ENCODE measurements at places on chromosomes 13 and 19.

GRCh38 chr13:66888698-66889097 lies 341.4 kb downstream of the PCDH9 start:
- no peak for DNase-seq

DNA sequence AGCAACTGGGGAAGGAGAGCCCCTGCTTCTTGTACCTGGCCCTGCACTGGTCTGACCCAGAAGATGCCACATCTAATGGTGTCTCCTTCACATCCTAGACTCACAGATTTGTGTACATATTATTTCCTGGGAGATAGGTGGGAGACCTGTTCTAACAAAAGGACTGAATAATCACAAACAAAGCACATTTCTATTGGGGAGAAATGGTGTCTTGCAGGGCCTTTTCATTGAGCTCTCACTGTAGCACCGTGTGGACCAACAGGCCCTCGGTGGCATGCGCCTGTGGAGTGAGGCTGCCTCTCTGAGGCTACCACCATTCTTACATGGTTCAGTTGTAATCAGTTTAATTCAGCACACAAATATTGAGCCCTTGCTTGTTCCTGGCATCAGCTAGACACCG lies 989 bp upstream of the SACS start:
- DNase-seq = no peak

DNA sequence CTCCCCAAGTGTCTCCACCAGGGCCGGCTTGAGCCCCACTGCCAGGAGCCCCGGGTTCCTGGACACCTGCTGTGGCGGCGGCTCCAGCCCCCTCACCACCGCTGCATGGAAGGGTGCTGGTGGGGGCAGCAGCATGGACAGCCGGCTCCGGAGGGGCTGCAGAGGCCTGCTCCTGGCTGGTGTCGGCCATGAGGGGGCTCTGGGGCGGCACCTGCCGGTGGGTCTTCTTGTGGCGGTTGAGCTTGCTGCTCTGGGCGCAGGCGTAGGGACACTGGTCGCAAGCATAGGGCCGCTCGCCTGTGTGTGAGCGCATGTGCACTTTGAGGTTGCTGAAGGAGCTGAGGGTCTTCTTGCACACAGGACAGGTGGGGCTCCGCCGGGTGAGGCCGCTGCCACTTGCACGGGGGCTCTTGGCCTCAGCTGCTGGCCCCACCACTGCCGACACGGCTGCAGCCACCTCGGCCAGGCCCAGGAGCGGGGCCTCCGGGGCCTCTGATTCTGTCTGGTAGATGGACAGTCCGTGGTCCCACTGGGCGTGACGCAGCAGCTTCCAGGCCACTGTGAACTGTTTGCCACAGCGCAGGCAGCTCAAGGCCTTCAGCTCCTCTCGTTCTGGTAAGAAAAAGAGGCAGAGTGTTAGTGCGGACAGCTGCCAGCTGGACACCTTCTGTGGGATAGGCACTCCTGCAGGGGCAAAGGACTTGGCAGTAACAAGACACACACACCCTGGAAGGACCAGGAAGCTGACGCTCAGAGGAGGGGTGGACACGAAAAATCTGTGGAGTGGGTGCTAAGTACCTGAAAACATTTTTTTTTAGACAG lies 4.1 kb downstream of the ZNF296 start:
- no peak for DNase-seq

DNA sequence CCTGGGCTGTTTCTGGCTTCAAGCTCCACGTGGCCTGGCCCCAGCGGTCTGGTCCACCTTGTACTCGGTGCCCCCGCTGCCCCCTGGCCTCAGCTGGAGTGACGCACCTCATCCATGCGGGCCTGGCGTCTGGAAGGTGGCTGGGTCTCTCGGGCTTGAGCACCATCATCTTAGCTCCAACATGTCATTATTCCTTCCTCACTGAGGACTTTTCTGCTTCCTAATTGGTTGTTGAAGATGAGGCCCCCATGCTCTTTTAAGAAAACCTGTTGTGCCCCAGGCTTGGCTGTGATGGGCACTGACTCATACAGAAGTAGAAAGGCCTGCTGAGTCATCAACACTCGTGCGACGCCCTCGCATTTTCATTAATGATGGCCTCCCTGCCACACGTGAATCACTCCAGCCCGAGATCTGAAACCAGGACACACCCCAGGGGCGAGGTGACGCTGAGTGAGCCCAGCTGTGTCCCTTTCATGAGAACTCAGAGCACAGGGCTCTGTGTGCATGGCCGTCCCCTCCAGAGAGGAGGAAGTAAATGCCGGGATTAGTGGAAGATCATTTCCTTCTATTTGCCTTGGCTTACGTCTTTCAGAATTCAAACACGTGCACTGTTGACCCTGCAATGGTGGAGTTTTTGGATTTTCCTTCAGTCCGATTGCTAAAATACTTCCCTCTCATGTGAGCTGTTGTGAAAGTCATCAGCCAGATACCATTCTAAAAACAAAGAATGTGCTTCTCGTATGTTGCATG lies 14.0 kb upstream of the GJA3 start:
- DNase-seq = peak; percentile 42

DNA sequence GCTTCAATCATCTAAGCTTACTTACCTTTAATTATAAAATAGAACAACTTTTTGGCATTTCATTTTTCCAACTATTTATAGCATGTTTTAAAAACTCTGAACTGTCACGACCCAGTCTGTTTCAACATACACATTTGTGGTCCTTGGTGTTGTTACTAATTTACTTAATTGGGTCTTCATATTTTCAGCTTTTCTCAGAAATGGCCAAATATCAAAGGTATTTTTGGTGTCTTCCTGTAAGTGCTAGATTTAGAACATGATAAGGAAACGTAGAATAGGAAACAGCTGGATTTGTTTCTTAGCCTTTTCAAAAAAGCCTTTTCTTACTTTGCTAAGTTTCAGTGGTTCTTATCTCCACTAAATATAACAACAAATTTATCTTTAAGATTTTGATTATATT lies 11.4 kb downstream of the LPAR6 start:
- no peak for DNase-seq

- no peak for DNase-seq
These were observed 33.7 kb upstream of the ZNF724 start for GRCh38 chr19:23283925-23284324.

- no peak for DNase-seq
These were observed 15.0 kb upstream of the SLC35E1 start for GRCh38 chr19:16586991-16587832.

DNA sequence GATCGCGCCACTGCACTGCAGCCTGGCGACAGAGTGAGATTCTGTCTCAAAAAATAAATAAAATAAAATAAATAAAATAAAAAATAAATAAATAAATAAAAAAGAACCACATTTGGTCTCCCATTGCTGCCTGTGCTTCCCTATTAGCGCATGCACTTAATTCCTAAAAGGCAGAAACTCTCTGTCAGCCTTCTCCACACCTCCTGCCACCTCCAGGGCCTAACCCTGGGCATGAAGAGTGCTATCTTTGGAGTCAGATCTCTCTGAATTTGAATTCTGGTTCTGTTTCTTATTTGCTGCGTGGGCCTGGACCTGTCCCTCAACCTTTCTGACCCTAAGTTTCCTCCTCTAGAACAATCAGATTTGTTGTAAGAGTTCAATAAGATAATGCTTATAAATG lies 11.3 kb downstream of the NCAN start:
- DNase-seq = no peak

- DNase-seq = no peak
These were observed 11.0 kb upstream of the EPSTI1 start for GRCh38 chr13:43003010-43003409.

- DNase-seq = peak; percentile 54
These were observed 370.7 kb downstream of the COG6 start for GRCh38 chr13:40026174-40026585.

DNA sequence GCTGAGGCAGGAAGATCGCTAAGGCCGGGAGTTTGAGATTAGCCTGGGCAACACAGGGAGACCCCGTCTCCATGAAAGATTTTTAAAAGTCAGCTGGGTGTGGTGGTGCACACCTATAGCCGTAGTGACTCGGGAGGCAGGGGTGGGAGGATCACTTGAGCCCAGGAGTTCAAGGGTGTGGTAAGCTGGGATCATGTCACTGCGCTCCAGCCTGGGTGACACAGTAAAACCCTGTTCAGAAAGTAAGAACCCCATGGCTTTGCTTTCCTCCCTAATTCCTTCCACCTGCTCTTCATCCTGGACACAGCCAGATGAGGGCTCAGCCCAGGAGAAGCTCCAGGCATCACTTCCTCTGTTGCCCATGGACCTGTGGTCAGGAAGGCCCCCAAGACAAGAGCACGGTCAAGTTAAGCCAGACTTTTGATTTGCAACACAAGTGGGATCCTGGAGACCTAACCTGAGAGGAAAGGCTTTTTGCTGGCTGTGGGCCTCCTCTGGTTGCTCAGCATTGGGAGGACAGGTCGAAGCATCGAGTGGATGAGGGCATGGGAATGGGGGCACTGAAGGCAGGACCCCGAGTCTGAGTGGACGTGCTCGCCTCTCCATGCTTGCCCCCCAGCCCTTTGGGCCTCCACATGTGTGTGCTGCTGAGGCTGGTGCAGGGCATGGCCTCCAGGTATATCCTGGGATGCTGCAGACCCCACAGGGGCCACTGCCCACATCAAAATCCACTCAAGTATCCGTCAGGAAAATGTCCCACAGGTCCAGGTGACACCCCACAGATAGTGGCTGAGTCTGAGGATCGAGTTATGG lies 25.4 kb downstream of the TUBA3C start:
- no peak for DNase-seq

GRCh38 chr13:112210371-112210770 lies 143.4 kb downstream of the SOX1 start:
- no peak for DNase-seq

DNA sequence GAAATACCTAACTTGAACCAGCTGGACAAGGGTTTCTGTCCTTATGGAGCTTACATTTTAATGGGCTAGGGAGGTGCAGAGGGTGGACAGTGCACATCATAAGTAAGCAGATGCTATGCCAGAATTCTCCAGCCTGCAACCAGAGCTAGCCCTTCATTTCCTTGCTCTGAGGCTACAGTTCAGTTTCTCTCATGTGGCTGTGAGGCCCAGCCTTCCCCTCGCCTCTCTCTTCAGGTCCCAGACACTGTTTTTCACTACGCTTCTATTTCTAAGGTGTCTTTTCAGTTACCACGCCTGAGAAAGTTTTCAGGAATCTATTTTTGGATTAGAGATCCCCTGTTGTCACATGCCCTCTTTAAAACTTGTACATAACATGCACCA lies 141.9 kb downstream of the PCCA start:
- DNase-seq = no peak

DNA sequence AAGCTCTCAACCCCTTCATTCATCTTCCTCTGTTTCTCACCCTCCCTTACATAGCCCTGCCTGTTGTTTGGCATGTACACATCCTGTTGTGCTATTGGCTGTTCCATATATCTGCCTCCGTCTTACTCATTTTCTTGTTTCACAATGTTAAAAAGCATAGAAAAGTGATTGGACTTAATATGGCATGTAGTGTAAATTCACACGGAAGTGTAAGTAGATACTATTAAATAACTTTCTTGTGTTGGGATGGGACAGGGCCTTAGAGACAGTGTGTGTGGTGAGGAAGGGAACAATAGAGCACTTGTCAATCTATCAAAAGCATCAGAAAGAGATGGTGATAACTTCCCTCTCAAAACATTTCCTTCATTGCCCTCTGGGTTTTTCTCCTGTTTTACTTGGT lies 12.3 kb downstream of the LMO7 start:
- DNase-seq = no peak

- no peak for DNase-seq
These were observed 1.3 kb downstream of the IZUMO1 start for GRCh38 chr19:48745208-48745995.

DNA sequence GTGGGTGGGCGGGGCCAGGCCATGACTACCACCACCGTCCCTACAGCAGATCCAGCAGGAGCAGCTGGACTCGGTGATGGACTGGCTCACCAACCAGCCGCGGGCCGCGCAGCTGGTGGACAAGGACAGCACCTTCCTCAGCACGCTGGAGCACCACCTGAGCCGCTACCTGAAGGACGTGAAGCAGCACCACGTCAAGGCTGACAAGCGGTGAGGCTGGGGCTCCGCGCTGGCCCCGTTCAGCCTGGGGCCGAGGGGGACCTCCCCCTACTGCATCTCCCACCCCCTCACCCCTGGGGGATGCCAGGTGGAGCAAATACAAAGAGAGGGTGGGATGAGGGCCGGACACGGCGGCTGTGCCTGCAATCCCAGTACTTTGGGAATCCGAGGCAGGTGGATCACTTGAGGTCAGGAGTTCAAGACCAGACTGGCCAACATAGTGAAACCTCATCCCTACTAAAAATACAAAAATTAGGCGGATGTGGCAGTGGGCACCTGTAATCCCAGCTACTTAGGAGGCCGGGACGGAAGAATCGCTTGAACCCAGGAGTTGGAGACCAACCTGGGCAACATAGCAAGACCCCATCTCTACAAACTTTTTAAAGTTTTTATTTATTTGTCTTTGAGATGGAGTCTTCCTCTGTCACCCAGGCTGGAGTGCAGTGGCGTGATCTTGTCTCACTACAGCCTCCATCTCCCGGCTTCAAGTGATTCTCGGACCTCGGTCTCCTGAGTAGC lies 18.1 kb upstream of the CELF5 start:
- no peak for DNase-seq

DNA sequence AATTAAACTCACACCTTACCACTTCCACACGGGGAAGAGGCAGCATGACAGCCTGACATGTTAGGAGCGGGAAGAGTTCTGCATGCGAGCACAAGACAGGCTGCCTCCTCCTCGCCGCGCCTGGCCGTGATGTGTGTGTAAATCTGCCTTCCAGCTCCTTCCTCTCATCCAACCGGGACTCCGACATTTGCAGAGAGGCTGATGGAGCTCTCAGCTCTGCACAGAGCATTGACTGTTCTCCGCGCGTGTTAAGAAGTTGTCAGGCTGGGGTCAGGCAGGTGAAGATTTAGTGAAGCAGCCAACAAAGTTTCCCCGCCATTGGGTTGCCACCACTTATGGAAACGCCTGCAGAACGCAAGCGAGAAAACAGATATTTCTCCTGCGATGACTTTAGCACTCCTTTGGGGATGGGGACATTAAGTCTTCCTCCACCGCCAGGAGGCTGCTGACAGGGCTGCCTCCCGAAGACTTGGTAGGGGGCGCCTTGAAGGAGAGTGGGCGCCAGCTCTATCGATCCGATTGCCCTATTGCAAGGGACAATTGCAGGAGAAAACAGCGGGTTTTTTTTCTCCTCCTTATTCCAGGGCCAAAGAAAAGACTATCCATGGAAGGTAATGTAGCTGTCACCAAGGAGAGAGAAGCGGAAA lies 213.9 kb upstream of the TSHZ3 start:
- DNase-seq = no peak

GRCh38 chr13:36067746-36068381 lies 63.3 kb downstream of the DCLK1 start:
- DNase-seq = no peak

DNA sequence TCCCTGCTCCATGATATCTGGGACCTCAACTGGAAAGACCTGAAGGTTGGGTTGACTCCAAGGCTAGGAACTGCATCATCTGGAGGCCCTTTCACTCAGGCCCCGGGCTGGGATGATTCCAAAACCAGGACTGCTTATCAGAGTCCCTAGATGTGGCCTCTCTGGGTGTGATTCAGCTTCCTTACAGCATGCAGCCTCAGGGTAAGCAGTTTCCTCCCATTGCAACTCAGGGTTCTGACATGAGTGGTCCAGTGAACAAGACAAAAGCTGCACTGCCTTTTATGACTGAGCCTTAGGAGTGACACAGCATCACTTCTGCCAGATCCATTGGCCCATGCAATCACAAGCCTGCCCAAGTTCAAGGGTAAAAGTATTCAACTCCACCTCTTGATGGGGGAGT lies 502.8 kb downstream of the COG6 start:
- no peak for DNase-seq
